CD4-positive, alpha-beta T cell (primary cell): ENCODE measurements at places on chromosomes 1 and 21. TPM values are rescaled to one million over a fixed set of nuclear protein-coding genes. Genes with fewer than 3 reads are reported as not detected.
A peak's percentile ranks its signal among the peaks of the same experiment; 100 is the strongest.

DNA sequence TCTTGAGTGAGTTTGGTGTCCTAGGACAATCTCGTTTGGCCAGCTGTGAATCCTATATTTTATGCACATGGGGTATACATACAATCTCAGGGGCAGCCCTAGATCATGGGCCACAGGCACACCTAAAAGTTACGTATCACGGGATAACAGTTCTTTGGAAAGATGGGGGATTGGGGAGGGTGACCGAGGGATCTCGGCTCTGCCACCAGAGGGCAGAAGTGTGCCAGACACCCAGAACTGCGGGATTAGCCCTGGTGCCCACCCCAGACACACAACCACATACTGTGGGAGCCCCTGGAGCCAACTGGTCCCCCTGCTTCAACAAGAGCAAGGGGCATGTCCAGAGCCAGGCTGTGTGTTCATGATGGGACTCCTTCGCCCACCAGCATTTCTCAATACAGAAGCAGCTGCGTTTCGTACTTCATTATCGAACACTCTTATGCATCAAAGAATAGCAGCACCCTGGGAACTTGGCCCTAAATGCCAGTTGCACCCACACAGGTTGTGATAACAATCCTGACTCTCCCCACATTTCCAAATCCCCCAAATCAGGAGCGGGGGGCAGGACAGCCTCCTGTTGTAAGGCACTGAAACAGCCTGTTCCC is 37.4 kb downstream of the TMCO4 start:
- DNase-seq = peak; percentile 4

DNA sequence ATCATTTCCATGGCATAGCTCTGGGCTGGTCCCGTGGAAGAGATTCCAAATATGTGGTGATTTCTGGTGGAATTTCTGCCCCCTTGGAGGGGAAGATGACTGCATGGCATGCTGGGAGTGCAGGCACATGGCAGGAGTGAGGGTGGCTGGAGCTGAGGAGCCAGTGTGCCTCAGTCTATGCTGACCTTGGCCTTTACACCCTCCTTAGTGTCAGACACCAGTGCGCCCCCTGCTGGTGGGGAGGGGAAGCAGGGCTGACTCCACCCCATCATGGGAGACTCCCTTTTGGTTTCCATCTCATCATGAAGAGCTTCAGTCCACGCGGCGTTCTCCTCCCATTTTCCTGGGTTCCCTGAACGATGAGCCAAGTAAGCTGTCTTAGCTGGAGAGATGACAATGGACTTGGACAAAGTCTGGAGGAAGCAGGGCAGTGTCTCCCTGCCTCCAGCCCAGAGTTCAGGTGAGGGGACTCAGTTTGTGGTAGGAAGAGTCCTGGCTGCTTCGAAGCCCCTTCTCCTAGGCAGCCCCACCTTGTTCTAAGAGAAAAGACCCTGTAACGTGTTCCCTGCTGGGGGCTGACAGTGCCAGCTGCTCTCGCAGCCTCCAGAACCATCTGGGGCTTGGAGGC is 10.3 kb downstream of the ALX3 start:
- peak; percentile 64 for DNase-seq

DNA sequence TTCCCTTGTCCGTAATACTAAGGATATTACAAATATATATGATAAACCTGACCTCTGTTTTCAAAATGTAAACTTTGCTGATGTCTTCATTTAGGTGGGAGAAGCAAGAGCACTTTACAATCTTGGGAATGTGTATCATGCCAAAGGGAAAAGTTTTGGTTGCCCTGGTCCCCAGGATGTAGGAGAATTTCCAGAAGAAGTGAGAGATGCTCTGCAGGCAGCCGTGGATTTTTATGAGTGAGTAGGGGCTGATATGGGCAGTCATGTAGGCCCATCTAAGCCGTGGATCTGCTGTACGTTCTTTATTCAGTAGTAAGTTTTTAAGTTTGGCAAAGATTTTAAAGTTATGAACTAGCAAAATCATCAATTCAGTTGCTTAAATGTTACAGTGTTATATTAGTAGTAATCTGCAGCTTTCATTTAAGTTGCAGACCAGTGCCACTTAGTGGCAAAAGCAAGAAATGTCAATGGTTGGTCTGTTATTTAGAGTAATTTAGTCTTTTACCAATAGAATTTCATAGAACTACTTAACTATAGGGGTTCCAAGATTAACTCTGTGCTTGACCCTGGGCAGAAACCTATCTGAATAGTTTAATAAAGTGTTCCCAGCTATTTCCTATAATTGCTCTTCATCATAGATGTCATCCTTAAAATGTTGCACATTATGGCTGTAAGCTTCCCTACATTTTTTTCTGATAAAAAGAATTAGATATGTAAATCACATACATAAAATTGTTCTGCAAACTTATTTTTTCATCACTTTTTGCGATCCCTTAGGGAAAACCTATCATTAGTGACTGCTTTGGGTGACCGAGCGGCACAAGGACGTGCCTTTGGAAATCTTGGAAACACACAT is 21.3 kb downstream of the GPSM2 start:
- no peak for DNase-seq

DNA sequence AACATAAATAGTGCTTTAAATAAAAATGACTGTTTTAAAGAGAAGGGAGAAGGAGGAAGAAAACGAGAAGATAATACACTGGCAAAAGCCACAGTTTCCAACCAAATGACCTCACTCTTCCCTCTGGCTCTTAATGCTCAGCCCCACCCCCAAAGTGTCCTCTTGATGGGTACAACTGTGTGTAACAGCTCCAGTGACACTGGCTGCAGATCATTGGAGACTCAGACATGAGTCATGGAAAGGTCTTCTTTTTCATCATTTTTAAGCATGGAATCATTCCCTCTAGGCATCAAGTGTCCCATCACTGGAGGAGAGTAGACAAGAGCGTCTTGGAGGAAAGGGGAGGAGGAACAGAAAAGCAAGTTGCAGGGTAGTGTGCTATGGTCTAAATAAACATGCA is 333.0 kb downstream of the PAPPA2 start:
- no peak for DNase-seq

- no peak for DNase-seq
Observed at GRCh38 chr1:35646043-35646442, 4.7 kb upstream of the PSMB2 start.

GRCh38 chr21:45132841-45133573 is 58.6 kb downstream of the ADARB1 start:
- no peak for DNase-seq

- DNase-seq = no peak
Observed at GRCh38 chr1:53481456-53481855, 22.3 kb downstream of the DMRTB1 start.

- DNase-seq = peak; percentile 41
Observed at GRCh38 chr1:185559684-185560331, 174.4 kb upstream of the HMCN1 start.

DNA sequence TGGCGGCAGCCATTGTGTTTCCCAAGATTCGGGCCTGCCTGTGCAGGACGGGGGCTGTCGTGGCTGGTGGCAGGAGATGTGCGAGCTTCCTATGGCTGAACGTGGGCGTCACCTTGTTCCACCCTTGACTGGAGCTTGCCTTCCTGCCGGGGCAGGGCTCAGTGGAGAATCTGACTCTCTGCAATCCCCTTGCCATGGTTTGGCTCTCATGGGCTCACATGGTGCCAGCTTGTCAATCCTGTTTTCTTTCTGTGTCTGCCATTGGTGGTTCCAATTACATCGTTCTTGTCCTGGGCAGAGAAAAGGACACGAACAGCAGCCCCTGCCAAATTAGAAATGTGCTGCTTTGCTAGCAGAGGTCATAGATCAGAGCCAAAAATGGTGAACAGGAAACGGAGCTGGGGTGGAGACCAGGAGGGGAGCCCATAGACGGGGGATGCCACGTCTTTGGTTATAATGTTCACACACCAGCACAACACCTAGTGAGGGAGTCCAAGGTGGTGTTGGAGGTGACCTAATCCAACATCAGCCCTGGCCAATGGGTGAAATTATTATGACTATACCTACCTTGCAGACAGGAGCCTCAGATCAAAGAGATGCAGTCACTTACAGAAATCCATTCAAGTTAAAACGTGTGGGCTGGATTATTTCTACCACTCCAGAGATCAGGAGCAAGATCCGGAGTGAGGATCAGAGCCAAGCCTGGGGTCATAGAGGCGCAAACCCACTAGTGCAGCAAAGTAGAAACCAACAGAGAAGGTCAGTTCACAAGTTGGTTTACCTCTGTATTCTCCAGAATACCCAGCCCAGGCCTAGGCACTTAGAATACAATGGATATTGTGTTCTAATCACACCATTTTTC is 253.1 kb downstream of the SIPA1L2 start:
- no peak for DNase-seq

GRCh38 chr1:230828421-230828820 is 39.9 kb downstream of the C1orf198 start:
- DNase-seq = no peak

GRCh38 chr1:228900099-228900885 is 165.0 kb downstream of the RHOU start:
- DNase-seq = no peak

DNA sequence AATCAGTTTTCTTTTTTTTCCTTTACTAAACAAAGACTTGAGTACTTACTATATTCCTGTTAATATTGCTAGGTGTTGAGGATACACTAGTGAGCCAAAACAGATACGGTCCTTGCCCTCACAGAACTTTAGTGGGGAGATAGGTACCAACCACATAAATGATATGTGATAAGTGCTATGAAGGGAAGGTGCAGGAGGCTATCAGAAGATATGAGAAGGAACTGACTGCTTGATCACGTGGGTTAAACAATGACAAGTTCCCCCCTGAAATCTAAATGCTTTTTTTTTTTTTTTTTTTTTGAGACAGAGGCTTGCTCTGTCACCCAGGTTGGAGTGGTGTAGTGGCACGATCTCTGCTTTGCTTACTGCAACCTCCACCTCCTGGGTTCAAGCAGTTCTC is 25.0 kb downstream of the RBM15 start:
- no peak for DNase-seq

GRCh38 chr1:1432274-1432950 is 3.1 kb upstream of the VWA1 start:
- no peak for DNase-seq

DNA sequence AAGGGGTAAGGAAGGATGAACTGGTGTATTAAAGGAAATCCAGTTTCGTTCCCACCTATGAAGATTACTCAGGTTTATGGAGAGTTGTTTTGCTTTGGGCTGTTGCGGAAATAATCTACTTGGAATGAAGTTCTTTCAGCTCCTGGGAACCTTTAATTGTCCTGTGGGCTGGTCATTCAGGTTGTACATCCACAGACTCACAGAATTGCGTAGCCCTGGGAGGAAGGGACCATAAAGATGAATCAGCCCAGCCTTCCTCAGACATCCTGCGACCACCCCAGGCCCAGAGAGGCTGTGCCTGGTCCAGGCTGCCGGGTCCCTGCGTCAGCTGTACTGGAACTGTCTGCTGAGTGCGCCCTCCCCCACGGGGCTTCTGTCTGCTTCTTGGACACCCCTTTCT is 72.7 kb downstream of the GALNT2 start:
- no peak for DNase-seq

- no peak for DNase-seq
Observed at GRCh38 chr1:222616525-222616924, 1.4 kb upstream of the MIA3 start.

DNA sequence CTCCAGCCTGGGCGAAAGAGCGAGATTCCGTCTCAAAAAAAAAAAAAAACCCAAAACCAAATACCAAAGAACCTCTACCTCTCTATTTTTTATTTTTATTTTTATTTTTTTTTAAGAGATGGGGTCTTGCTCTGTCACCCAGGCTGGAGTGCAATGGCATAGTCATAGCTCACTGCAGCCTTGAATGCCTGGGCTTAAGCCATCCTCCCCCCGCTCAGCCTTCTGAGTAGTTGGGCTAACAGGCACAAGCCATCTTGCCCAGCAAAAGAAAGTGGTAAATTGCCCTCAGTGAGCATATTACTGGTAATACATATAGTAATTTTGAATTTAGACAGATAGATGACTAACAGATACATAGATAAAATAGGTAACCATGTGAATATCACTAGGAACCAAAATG is 77.4 kb downstream of the ASH1L start:
- DNase-seq = no peak

Gene KRTAP19-2
- not detected for total RNA-seq

Gene SLC22A15
- total RNA-seq = 0.08 TPM

Gene TRIM45
- total RNA-seq = 0.88 TPM

Gene UTS2
- not detected for total RNA-seq
